ENCODE measurements at places on chromosomes 7 and 10. TPM values are rescaled to one million over a fixed set of nuclear protein-coding genes. Genes with fewer than 3 reads are reported as not detected.

- peak; percentile 31 for DNase-seq
These were observed 42.5 kb downstream of the STK32C start for GRCh38 chr10:132264966-132265889.

GRCh38 chr10:119514819-119515218, 27.7 kb downstream of the RGS10 start:
- no peak for DNase-seq

GRCh38 chr7:101119876-101120275, 7.0 kb upstream of the SERPINE1 start:
- no peak for DNase-seq

GRCh38 chr7:73308074-73308664, 457 bp downstream of the NSUN5 start:
- peak; percentile 38 for DNase-seq

- DNase-seq: no peak
These were observed 296.6 kb downstream of the HGF start for GRCh38 chr7:81473236-81473635.

- DNase-seq: no peak
These were observed 100.1 kb upstream of the FGFR2 start for GRCh38 chr10:121698336-121698735.

- no peak for DNase-seq
These were observed 12.9 kb downstream of the COL17A1 start for GRCh38 chr10:104072786-104073185.

- DNase-seq: no peak
These were observed 196.3 kb downstream of the SNX10 start for GRCh38 chr7:26487780-26488515.

DNA sequence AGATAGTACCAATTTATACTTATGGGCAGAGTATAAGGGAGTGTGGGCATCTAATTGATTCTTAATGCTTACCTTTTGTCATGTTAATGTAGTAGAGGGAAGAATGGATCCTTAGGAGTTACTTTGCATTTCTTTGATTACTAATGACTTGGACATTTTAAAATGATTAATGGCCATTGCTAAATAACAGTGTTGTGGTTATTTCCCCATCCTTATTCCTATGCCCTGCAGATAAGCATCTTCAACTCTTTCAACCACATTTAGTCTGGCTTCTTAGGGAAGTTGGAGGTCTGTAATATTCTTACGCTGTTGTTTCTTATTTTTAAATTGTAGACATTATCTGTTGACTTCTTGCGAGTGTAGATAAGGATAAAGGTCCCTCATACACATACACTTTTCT, 37.2 kb downstream of the KAT6B start:
- DNase-seq: no peak

The WDFY4 gene
- not detected for total RNA-seq

The KCND2 gene
- 2.9 TPM for total RNA-seq

The COL28A1 gene
- 0.60 TPM for total RNA-seq

The SUN3 gene
- total RNA-seq: not detected

The FAM131B gene
- 20.1 TPM for total RNA-seq

The OR6V1 gene
- total RNA-seq: not detected

Data from neural progenitor cell (in vitro differentiated cells).